ENCODE measurements at places on chromosomes 13 and 19. TPM values are rescaled to one million over a fixed set of nuclear protein-coding genes. Genes with fewer than 3 reads are reported as not detected.

CYP2S1 gene
- 12.4 TPM for total RNA-seq

SLC7A9 gene
- not detected for total RNA-seq

DNA sequence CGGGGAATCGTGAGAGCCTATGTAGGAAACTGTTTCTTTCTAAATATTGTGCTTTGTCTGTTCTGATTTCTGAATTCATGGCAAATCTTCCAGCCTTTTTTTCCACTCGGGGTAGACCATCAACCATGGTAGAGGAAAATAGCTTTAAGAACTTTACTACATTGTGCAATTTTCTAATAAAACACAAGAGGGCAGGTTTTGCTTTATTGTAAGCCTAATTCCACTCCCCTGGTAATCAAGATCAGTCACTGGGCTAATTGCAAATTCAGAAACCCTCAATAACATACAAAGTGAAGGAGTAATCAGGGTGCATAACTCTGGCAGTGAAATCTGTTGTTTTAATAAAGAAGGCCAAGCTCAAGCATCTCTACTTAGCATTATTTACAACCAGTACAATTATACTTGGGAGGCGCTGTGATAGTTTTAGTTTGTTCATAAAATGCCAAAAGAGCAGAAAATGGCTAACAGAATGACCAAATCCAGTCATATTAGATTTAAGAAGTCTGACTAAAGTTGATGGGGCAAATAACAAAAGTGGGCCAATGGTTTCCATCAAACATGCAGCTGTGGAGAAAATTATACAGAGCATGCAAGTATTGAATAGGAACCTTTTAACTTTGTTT lies 43.8 kb downstream of the DCT start:
- no peaks in the 10 kb centered on the region for H3K36me3 ChIP-seq
- H3K27me3 ChIP-seq: no peaks in the 10 kb centered on the region
- DNase-seq: no peak

- no peak overlapping the region for H3K4me3 ChIP-seq
- no peaks in the 10 kb centered on the region for H3K4me1 ChIP-seq
- no peaks in the 10 kb centered on the region for H3K36me3 ChIP-seq
- DNase-seq: no peak
- no peak overlapping the region for H3K27ac ChIP-seq
Measured at GRCh38 chr13:67128136-67128535, 102.0 kb downstream of the PCDH9 start.

DNA sequence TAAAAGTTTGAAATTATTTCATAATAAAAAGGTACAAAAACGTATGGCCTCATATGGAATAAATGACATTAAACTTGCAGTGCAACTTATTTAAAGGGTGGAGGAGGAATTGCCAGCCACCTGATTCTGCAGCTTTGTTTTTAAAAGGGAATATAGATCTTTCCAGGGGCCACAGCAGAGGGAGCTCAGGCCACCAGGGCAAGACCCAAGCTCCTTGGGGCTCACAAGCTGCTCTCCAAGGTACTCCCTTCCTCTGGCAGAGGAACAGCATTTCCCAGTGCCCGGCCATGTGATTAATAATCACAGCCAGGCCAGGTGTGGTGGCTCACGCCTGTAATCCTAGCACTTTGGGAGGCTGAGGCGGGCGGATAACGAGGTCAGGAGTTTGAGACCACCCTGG lies 6.2 kb downstream of the ACOD1 start:
- H3K36me3 ChIP-seq: no peaks in the 10 kb centered on the region
- DNase-seq: no peak
- H3K4me1 ChIP-seq: no peaks in the 10 kb centered on the region
- no peak overlapping the region for H3K27ac ChIP-seq
- H3K4me3 ChIP-seq: no peak overlapping the region

GRCh38 chr13:99380921-99381645 lies 73.9 kb upstream of the GPR183 start:
- DNase-seq: no peak
- peaks cover 3% of the 10 kb centered on the region for H3K36me3 ChIP-seq
- no peaks in the 10 kb centered on the region for H3K4me1 ChIP-seq
- H3K4me3 ChIP-seq: no peak overlapping the region
- no peak overlapping the region for H3K27ac ChIP-seq

- no peaks in the 10 kb centered on the region for H3K27me3 ChIP-seq
Measured at GRCh38 chr13:35136585-35136984, 194.5 kb downstream of the NBEA start.

Measured in thoracic aorta (tissue), 2 donors.